Adrenal gland (tissue), 19 donors: ENCODE measurements at places on chromosomes 12 and 14. TPM values are rescaled to one million over a fixed set of nuclear protein-coding genes. Genes with fewer than 3 reads are reported as not detected.

- DNase-seq: no peak
Observed at GRCh38 chr12:122785503-122785902, 11.1 kb downstream of the CCDC62 start.

GRCh38 chr12:54350743-54351142 lies 13.5 kb downstream of the GPR84 start:
- no peak for DNase-seq

- no peak for DNase-seq
Observed at GRCh38 chr12:131682510-131682895, 28.4 kb upstream of the SFSWAP start.

Gene HCAR2
- polyA plus RNA-seq: 0.98 TPM

Gene FBXO34
- polyA plus RNA-seq: 16.3 TPM
